Right atrium auricular region (tissue), 2 donors: ENCODE measurements at places on chromosomes 4 and X. TPM values are rescaled to one million over a fixed set of nuclear protein-coding genes. Genes with fewer than 3 reads are reported as not detected.

DNA sequence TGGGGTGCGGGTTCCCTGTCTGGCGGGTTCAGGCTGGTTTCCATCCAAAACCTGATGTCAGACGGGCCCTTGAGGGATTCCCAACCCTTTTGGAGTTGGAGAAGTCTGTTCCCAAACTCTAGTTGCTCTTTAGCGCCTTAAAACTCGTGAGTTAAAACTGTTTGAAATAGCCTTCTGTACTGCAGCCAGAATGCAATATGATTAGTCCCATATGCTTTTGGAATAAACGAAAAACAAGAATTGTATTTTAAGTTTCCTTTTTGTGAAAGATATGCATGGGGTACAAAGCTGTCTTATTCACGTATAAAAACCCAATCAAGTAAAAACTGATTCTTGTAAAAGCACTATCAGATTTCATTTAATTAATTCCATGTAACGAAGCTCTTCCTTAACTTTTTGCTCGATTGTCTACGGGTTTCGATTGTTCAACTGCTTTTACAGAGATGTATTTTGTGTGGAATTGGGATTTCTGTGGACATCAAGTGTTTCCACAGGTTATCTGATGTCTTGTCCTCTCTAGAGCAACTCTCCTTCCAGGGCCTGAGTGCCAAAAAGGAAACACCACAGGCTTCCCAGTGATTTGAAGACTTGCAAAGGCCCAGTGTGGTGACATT lies 49.5 kb downstream of the CLDN34 start:
- DNase-seq = no peak
- no peaks in the 10 kb centered on the region for H3K36me3 ChIP-seq
- H3K27ac ChIP-seq = peak overlapping the region; percentile 85
- no peaks in the 10 kb centered on the region for H3K27me3 ChIP-seq

DNA sequence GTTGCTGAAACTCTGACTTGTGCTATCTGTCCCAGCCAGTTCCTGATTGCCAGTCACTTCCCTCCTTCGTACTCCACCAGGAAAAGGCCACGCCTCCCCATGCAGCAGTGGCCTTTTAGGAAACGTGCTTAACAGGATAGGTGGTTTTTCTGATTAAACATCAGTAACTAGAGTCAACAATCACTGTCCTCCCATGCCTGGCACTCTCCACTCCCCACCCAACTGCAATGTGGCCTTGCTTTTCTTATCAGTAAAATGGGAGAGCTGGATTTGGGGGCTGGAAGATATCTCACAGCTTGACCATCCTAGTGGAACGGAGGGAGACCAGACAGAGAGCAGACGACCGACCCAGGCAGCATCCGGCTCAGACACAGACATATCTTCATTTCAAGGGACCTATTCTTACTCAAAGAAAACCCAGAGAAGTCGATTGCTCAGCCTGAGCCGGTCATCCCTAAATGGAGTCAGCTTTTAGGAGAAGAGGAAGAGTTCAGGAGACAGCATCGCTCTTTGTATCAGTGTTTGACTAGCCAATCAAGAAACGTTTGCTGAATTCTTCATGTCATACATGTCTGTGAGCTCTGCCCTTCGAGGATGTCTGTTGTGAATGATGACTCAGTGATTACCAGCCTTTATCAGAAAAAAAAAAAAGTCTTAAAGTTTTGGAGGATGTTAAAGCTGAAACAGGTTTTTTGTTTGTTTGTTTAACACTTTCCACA lies 12.7 kb upstream of the UBA6 start:
- H3K4me3 ChIP-seq = no peak overlapping the region
- H3K36me3 ChIP-seq = no peaks in the 10 kb centered on the region
- peaks cover 13% of the 10 kb centered on the region for H3K4me1 ChIP-seq
- no peaks in the 10 kb centered on the region for H3K27me3 ChIP-seq
- DNase-seq = no peak
- no peak overlapping the region for H3K27ac ChIP-seq

DNA sequence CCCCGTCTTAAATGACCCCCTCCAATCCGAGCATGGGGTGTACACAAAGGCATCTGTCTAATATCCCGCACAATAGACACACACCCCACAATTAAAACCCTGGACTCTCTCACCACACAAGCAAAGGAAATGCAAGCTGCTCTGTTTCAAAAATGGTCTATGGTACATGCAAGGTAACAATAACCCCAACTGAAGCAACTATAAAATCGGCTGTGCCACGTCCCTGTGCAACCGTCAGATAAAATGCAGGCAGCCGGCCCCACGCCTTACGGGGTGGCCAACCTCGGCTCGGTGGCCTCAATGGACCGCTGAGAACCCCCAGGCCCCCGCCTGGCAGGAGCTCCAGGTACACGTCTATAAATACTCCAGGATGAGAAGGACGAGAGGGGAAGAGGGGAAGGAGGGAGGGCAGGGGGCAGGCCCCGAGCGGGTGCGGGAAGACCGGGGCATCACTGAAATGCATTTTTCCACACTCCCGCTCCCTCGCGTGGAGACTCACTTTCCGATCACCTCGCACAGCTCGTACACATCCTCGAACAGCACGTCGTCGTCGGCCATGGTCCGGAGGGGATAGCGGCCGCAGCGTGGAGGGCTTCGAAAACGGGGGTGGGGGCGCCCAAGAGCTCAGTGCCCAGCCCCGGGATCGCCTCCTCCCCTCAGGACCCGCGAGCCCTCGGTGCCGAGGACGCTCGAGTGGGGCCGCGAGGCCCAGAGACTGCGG lies 763 bp downstream of the CASK start:
- no peak for DNase-seq
- peak overlapping the region; percentile 78 for H3K27ac ChIP-seq
- H3K27me3 ChIP-seq = no peaks in the 10 kb centered on the region
- H3K4me1 ChIP-seq = no peaks in the 10 kb centered on the region
- no peaks in the 10 kb centered on the region for H3K36me3 ChIP-seq

GRCh38 chr4:52535793-52536192 lies 123.3 kb downstream of the USP46 start:
- H3K4me1 ChIP-seq = no peaks in the 10 kb centered on the region
- no peak for DNase-seq
- no peaks in the 10 kb centered on the region for H3K36me3 ChIP-seq
- H3K27me3 ChIP-seq = no peaks in the 10 kb centered on the region
- H3K27ac ChIP-seq = no peak overlapping the region
- no peak overlapping the region for H3K4me3 ChIP-seq

DNA sequence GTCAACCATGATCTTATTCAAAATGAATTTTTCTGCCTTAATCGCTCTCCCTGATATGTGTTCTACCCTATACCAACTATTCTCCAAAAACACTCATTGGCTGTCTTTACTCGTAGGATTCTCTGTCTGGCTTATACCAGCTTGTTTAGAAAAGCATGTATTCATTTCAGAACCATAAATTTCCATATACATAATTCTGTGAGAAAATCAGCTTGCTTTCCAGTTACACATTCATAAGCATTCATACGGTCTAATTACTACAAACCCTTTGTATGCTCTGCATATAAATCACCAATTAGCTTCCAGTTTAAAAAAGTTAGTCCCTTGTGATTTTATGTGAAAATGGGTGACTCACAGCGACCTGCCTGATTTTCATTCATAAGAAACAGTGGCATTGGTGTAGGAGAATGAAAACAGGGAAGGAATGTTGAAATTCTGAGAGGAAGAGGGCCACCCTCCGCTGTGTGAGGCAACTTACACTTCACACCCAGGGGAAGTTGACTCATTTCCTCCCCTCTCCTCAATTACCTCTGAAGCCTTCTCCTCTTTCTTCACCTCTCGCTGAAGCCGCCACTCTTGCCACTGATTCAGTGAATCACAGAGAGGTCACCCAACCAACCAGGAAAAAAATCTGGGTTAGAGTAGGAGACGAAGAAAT lies 63.3 kb downstream of the MEPE start:
- H3K36me3 ChIP-seq = no peaks in the 10 kb centered on the region
- no peak overlapping the region for H3K4me3 ChIP-seq
- DNase-seq = peak; percentile 70
- H3K27ac ChIP-seq = no peak overlapping the region

DNA sequence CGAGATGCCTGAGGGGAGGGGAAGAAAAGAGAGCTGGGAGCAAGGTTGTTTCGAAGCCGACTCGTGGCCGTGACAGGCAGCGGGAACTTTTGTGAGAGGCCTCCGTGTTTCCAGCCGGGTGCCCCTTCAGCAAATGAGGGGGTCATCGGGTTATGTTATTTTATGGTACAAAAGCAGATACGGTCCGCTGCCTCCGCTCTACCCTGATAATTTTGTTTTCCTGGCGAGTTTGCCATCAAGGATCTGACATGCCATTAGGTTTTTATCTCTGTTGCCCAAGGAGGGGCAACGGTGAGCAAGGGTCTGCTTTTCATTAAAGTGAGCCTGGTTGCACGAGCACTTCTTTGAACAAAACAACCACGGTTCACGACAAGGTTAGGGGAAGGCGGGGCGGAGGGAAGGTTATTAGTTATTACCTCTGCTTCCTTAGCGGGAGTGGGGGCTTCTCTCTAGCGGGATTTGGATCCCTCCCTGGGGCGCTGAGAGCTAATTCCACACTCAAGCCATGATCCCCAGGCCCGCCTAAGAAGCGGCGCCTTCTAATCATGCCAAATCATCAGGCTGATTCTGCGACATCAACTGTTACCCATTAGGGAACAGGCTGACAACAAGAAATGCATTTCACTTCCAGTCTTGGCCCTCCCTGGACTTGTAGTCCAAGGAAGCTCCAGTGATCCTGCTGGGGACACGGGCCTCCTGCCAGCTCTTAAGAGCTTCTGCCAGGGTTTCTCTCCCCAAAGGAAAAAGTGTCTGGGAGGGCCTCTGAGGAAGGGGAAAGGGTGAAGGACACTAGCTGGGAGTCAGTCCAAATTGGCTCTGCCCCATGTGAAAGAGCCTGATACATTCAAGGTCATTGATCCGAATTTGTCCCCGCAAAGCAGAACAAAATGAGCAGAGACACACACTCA lies 617.7 kb downstream of the MID1IP1 start:
- no peak overlapping the region for H3K4me3 ChIP-seq
- no peaks in the 10 kb centered on the region for H3K36me3 ChIP-seq
- DNase-seq = no peak
- no peaks in the 10 kb centered on the region for H3K27me3 ChIP-seq

DNA sequence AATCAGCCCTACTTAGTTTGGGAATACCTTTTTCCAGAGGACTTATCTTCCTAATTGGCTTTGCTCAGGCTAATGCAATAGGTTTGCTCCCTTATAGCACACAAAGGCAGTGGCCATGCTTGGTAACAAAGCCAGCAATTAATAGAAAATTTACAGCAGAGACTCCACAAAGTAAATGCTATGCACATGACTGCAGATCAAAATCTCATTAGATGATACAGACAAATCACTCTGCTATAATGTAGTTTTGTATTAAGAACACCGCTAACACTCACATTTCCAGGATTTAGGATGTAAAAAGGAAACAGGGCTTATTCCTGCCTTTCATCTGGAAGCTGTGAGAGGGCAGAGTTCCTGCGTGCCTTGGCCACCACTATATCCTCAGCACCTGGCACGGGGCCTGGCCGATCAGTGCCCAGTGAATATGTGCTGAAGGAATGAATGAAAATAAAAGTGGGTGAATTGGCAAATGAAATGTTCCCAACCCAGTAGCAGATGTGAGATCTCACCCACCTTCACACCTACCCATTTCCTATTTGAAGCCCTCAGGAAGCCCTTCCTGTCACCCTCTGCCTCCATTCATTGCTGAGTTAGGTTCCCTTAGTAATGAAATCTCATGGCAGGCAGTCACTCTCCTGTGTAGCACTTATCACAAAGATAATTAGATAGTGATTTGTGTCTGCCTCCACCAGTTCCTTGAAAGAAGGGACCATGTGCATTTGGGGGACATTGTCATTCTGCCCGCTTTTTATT lies 5.1 kb downstream of the SEPTIN6 start:
- H3K27ac ChIP-seq = no peak overlapping the region
- no peaks in the 10 kb centered on the region for H3K36me3 ChIP-seq
- H3K27me3 ChIP-seq = no peaks in the 10 kb centered on the region
- DNase-seq = no peak
- H3K4me3 ChIP-seq = no peak overlapping the region

DNA sequence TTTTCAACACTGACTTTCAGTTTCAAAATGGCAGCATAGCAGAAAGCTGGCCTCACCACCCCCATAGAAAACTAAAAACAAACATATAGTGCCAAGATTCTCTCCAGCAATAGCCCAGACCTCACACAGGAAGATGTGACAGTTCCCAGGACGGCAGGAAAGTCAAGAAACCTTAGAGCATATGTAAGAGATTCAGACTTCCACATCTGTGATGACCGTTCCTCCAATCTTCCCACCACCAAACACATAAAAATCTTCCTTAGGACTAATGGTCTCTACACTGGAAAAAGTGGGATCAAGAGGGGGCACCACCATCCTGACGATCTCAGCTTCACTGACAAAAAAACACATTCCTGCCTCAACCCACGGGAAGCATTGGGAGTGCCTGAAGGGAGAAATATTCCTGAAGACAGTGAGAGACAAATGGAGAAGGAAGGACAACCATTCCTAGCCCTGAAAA lies 134.1 kb upstream of the CPXCR1 start:
- H3K27me3 ChIP-seq = no peaks in the 10 kb centered on the region
- H3K36me3 ChIP-seq = no peaks in the 10 kb centered on the region
- DNase-seq = no peak
- H3K4me3 ChIP-seq = no peak overlapping the region
- no peak overlapping the region for H3K27ac ChIP-seq

DNA sequence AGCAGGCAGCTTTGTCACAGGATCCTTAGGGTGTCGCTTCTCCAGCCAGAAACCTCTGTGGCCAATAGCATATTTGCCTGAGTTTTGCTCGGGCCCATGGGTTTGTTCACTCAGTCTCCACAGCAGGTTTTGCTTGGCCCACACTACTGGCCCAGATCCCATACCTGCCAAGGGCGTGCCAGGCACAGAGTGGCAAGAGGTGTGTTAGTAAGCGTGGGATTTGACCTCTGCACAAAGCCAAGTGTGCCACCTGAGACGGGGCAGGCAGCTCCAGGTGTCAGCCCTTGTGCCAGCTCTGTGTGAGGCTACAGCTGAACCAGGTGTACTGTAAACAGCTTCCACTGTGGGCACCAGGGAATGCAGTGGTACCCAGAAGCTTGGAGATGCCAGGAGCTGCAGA lies 2003.0 kb downstream of the C4orf33 start:
- no peak for DNase-seq
- H3K4me3 ChIP-seq = no peak overlapping the region
- no peaks in the 10 kb centered on the region for H3K27me3 ChIP-seq
- H3K36me3 ChIP-seq = no peaks in the 10 kb centered on the region
- no peaks in the 10 kb centered on the region for H3K4me1 ChIP-seq

- no peak overlapping the region for H3K4me3 ChIP-seq
- no peaks in the 10 kb centered on the region for H3K36me3 ChIP-seq
- no peaks in the 10 kb centered on the region for H3K27me3 ChIP-seq
- DNase-seq = peak; percentile 13
- H3K4me1 ChIP-seq = no peaks in the 10 kb centered on the region
Measured at GRCh38 chrX:151763711-151764110, 29.2 kb downstream of the CNGA2 start.

SRPX gene
- 75.7 TPM for total RNA-seq

- H3K4me3 ChIP-seq = no peak overlapping the region
- no peaks in the 10 kb centered on the region for H3K4me1 ChIP-seq
- DNase-seq = no peak
Measured at GRCh38 chrX:30637874-30638815, 15.1 kb upstream of the GK start.

ATP2B3 gene
- total RNA-seq = not detected

GRCh38 chr4:139651282-139652194 lies 14.1 kb upstream of the MGST2 start:
- H3K27ac ChIP-seq = no peak overlapping the region
- no peaks in the 10 kb centered on the region for H3K36me3 ChIP-seq
- H3K4me3 ChIP-seq = peak overlapping the region; percentile 20
- no peaks in the 10 kb centered on the region for H3K27me3 ChIP-seq
- DNase-seq = peak; percentile 86
